ENCODE measurements at places on chromosomes 1 and 21.

GRCh38 chr1:84502927-84503326 is 3.3 kb upstream of the SPATA1 start:
- no peak for DNase-seq

GRCh38 chr1:6423321-6423999 is 1.1 kb upstream of the ESPN start:
- no peak for DNase-seq

DNA sequence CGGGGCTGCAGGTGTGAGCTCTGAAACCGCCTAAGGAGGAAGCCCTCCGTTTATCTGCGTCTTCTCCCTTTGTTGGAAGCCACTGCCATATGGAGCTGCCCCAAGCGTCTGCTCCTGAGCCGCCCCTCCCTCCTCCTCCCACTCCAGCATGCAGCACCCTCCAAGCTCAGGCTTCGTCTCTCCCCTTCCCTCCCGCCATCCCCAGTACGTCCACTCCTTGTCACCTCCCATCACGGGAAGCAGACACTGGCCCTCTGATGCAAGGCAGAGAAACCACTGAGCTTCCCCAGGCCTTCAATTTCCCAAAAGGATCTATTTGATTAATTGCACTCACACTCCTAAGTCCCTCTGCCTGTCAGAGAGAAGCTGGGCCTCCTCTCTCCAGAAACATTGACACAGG is 52.5 kb downstream of the NFASC start:
- DNase-seq: no peak

- DNase-seq: no peak
These were observed 19.6 kb downstream of the FH start for GRCh38 chr1:241499910-241500309.

DNA sequence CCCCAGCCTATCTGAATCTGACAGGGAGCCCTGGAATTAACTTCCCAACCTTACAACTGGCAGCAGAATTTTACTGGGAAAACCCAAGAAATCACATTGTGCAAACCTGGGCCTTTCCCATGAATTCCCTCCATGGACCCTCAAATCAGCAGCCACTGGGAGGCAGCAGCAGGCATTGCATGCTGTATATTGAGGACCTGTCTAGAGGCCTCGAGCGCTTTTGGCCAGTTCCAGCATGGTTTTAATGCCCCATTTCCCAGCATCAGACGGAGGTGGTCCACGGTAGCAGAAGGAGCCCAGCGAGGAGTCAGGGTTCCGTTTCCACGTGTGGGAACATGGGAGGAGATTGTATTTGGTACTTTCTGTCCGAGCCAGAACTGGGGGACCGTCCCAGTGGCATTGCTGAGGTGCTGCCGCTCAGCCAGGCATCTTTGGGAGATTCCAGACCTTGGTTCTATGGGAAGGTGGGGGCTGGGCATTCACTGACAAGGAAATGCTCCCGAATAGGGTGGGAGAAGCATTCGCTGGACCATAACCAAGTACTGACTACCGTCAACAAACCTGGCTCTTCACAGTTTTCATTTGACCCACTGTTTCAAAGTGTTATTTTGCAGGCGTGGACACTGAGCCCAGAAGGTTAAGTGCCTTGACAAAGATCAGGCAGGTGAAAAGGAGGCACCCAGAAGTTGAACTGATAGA is 15.9 kb downstream of the BMP8A start:
- DNase-seq: no peak

DNA sequence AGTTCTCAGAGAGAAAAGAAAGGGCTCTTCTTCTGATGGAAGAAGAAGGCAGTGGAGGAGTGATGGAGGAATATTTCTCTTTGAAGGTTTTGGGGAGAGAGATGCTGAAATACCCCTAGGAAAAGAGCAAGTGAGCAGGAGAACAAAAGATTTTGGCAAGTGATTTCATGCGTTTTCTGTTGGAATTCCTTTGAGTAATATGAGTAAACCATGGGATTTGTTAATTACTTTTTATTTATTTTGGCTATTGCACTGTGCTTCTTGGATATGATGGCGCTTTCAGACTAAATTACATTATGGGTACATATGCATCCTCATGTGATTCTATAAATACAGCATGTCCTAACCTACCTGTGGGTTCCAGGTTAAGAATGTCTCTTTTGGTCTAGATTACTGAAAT is 210.1 kb upstream of the PTGFR start:
- no peak for DNase-seq

DNA sequence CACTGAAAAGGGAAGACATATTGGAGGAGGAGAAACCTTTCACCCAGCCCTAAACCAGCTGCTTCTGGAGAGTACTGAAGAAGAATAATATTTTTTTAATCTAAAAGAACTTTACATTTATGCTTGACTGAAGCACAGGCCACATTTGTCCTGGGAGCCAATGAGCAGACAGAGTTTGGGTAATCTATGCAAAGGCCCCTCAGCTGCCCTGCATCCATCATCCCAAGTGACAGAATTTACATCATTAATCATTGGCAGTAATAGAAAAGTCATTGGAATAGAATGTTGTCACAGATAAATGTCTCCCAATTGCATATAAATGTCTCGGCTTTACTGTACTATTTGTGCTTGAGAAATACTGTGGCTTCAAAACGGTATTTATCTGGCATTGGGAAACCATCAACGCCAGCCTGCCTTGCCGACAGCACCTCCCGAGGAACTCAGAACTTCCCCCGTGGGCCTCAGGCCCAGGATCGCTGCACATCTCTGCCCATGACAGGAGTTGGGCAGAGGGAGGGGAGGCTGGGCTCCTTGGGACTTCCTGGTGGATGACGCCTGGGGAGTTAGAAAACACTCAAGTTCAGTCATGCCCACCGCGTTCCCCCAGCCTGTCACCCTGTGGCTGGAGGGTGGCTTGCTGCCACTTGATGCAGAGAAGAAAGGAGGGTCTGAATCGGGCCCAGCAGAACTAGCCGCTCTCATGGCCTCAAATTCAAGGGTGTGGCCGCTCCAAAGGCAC is 133.1 kb downstream of the CAMTA1 start:
- no peak for DNase-seq

- DNase-seq: no peak
These were observed 15.1 kb upstream of the OMA1 start for GRCh38 chr1:58561633-58562032.

DNA sequence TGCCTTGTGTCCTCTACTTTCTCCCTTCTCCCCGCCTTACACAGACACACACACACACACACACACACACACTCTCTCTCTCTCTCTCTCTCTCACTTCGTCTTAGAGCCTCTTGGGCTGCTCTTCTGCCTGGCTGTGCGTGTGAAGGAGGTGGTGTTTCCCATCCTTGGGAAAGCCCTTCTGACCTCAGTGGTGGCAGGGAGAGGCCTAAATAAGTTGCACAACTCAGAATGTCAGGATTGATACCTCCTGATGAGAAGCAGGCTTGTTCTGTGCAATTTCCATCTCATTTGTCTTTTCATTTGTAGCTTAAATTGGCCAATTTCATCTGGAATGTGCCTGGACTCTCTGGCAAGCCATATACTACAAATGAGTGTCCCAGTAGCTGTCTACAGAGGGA is 25.0 kb downstream of the LRRN2 start:
- DNase-seq: no peak

DNA sequence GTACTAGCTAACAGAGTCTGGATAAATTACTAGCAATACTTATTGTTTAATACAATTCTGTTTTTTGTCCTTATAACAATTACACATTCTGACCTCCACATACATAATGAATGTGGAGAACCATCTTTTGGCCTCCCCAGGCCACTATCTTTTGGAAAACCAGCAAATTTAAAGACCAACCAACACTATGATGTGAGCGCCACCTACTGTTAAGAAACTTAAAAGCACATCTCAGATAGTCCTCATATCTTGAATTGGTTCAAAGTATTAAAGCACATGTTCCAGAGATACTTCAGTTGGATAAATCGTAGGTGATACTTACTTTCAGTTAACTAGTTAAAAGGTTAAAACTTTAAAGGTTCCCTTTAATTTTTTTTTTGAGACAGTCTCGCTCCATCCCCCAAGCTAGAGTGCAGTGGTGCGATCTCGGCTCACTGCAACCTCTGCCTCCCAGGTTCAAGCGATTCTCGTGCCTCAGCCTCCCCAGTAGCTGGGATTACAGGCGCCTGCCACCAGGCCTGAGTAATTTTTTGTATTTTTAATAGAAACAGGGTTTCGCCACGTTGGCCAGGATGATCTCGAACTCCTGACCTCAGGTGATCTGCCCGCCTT is 29.3 kb upstream of the USP1 start:
- DNase-seq: peak; percentile 5

DNA sequence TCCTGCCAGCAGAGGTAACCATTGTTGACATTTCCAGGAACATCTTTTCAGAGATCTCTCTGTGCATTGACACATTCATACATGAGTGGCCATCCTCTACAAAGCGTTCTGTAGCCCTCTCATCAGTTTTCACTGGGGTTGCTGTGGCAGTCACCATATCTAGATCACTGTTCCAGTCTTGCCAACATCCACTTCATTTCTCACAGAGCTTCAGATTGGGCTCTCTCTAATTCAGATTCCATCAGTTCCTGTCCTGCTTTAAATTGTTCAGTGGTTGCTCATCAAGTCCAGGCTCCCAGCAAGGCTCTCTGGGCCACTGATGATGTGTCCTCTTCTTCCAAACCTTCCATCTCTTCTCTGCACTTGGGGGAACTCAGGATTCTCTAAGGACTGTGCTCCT is 173.7 kb downstream of the KCNJ6 start:
- no peak for DNase-seq

DNA sequence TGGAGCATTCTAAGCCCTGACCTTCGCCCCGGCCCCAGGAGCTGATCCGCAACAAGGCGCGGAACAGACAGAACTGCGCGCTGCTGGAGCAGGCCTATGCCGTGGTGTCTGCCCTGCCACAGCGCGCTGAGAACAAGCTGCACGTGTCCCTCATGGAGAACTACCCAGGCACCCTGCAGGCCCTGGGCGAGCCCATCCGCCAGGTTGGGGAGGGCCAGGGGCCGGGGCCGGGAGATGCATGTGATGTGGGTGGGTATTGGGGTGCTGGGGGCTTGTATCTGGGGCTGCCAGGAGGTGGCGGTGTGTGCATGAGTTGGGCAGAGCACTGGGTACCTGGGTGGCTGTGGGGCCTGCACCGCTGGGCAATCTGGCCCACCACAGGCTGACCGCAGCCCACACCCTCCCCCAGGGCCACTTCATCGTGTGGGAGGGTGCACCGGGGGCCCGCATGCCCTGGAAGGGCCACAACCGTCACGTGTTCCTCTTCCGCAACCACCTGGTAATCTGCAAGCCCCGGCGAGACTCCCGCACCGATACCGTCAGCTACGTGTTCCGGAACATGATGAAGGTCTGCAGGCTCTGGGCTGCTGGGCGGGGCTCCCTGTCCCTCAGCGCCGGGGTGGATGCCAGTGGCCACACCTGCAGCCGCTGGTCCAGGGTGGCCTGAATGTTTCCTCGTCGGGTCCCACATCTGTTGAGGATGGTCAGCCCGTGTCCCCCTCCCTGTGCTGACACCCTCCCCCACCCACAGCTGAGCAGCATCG is 65.8 kb downstream of the TRIM11 start:
- DNase-seq: no peak

DNA sequence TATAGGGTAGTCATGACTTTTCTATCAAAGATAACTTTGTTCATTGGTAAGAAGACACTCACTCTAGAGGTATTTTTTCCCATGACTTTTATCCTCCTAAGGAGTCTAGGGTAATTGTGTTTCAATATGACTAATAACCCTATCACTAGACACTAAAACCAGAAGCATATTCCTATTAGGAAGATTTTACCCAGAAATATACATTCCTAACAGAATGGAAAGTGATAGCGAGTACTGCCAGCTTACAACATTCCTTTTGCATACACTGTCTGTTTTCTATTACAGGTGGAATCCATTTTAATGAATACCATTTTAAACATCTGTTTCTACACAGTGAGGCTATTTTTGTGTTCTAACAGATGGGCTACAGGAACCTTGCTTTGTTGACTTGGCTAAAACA is 31.4 kb upstream of the C1orf185 start:
- DNase-seq: no peak

GRCh38 chr1:117644696-117645311 is 39.0 kb downstream of the TENT5C start:
- no peak for DNase-seq

GRCh38 chr1:8059161-8059622 is 33.1 kb upstream of the ERRFI1 start:
- no peak for DNase-seq

- no peak for DNase-seq
These were observed at the start of gene OR2M2 for GRCh38 chr1:248174521-248174920. TSS of gene OR2M2 (plus strand) at chr1:248174821. CDS start at chr1:248179986, 5,165 bp downstream.

DNA sequence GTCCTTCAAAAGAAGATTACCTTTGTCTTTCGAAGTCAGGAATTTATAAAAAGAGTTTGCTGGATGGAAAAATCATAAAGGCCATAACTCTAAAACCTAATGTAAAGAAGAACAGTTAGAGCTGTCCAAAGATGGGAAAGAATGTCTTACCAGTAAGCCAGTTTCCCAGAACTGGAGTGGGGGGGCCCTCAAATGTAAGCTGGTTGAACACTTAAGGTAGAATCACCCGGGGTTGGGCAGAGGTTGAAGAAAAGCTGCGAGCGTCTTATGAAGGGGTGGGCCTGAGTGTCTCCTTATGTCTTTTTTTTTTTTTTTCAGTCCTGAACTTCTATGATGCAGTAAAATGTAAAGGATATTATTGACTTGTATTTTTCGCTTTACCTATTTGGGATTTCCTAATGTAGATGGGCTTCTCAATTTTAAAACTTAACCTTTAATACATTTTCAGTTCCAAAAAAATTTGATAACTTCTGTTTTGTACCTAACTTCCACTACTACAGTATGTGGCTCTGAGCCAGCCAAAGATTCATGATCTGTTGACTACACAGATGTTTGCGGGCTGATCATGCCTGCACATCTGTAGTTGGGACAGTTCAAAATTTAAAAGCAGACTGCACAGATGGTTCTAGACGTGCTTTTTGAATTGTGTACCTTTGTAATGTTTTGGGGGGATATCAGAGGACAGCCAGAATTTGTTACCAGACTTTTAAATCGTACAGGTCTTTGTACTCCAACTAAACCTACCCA is 43.6 kb downstream of the NFYC start:
- DNase-seq: no peak

GRCh38 chr1:195096051-195096521 is 1512.2 kb downstream of the KCNT2 start:
- DNase-seq: no peak

DNA sequence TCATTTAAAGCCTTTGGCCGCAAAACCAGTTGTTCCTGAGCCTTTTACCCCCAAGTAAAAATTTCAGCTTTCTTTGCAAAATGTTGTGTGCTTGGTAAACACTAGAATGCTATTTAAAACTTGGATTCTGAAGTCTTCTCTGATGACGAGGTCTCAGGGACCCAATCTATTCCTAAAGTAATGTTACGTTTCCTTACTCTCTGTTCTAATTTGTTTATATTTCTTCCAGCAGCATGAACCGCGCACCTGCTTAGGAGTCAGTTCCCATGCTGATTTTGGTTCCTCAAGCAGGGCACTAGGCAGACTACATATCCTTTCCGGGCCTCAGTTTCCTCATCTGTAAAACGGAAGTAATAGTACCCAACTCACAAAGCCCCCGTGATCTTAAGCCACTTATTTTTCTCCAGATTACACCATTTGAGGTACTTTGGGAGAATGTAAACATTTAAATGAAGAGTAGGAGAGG is 969 bp upstream of the ALDH4A1 start:
- DNase-seq: no peak

- DNase-seq: no peak
These were observed 14.7 kb downstream of the FNDC5 start for GRCh38 chr1:32855861-32856617.
